ENCODE measurements at places on chromosomes 1 and 21.

GRCh38 chr1:94020764-94021579 lies 100.0 kb downstream of the ABCA4 start:
- peak; percentile 29 for DNase-seq

DNA sequence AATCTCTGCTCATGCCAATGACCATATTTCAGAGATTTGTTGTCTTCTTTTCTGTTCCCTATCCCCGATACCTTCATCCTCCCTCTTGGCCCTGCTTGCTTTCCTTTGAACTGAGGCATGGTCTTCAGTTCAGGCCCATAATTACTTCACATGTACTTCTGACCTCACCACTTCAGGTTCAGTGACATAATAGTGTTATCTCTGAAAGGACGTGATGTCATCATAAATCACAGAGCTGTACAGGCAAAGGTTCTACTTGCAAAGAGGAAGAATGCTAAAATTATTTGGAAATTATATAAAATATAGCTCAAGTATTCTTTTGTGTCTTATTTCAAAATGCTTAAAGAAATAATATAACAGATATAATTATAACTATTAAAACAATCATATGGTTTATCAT lies 230.3 kb upstream of the ESRRG start:
- no peak for DNase-seq

GRCh38 chr1:245652660-245653427 lies 498.1 kb downstream of the KIF26B start:
- no peak for DNase-seq

DNA sequence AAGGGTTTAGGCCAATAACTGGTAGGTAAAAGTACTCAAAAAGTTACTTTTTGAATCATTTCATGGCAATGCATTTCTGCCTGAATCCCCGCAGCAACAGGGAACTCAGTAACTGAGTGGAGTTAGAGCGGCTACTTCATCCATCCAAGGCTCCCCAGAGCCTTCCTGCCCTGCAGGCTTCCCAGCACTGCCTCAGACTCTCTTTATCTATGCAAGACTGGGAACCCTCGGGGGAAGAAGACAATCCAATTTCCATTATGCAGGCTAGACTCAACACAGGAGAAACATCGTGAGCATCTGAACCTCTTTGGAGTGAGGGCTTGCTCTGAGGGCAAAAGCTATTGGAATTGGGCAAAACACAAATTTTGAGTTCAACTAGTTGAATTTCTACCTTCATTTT lies 23.1 kb downstream of the ZMYND12 start:
- DNase-seq: no peak

- DNase-seq: no peak
These were observed 59.7 kb downstream of the NTPCR start for GRCh38 chr1:233010146-233010545.

DNA sequence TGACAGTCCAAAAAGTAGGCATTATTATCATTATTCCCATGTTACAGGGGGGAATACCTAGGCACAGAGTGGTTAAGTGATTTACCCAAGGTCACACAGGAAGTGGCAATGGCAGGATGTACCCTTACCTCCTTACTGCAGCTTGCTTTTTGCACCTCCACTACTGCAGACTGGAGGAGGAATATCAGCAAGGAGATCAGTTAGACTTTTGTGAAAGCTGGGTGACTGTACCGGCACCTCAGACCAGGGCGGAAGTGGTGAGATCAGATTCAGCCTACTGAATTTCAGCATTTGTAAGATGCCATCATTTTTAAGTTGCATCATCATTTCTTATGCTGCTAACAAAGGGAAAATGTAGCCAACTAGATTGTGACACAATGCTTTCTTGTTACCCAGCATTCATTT lies 4.5 kb downstream of the ADARB1 start:
- peak; percentile 80 for DNase-seq

GRCh38 chr21:29939104-29939923 lies 482 bp downstream of the GRIK1 start:
- DNase-seq: no peak

DNA sequence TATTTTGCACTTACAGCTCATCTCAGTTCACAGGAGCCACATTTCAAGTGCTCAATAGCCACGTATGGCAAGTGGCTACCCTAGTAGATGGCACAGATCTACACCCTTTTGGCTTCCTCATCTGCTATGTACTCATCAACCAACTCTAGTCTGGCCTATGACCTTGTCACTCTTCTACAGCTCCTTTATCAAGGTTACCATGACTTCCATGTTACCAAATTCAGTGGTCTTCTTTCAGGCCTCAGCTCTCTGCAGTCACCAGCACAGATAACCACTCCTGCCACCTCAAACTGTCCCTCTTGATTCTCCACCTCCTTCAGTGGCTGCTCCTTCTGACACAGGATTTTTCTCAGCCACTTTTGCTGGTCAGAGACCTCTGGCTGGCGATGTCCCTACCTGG lies 11.7 kb upstream of the USP48 start:
- DNase-seq: no peak

- DNase-seq: peak; percentile 41
These were observed 302.7 kb downstream of the DUSP10 start for GRCh38 chr1:221439008-221439746.

GRCh38 chr1:235697508-235697907 lies 47.9 kb upstream of the GNG4 start:
- peak; percentile 16 for DNase-seq

- no peak for DNase-seq
These were observed 239.9 kb upstream of the IRF2BP2 start for GRCh38 chr1:234849832-234850231.

- no peak for DNase-seq
These were observed 70.8 kb downstream of the KIF26B start for GRCh38 chr1:245225322-245226202.

DNA sequence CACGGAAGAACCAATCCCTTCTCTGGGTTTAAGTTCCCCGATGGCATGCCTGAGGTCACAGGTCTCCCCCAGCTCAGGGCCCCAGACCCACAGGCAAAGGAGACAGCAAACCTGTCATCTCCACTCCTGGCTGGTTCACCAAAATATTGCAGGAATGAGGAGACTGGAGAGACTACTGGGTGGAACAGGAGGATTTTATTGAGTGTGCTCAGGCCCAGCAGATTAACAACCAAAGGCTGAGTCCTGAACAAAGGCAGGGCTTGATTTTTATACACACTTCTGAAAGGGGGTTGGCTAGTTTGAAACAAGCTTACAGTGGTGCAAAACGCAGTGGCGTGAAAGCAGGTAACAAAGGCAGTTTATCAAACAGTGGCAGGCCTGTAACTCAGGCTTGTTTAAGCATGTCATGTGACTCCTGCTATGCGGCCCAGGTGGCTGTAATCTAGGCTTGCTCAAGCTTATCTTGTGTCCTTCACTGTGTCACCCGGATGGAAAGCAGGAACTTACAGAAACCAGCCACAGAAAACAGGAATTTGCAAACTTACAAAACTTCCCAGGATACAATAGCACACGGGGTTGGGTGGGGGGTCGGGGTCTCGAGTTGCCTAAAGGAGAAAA lies 27.4 kb upstream of the KCNJ15 start:
- DNase-seq: no peak

DNA sequence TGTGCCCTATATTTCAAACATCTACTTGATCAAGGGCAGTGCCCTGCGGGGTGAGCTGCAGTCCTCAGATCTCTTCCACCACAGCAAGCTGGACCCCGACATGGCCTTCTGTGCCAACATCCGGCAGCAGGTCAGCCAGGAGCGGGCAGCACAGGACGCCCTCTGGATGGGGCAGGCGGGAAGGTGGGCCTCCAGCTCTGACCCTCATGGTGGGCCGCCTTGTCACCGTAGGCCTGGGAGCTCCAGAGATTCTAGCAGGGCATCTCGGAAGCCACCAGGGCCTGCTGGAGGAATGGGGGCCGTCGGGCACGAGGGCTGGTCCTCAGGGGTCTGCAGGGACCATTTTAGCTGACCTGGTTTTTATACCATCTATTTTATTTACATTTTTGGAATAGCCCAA lies 15.6 kb upstream of the MFN2 start:
- DNase-seq: no peak

DNA sequence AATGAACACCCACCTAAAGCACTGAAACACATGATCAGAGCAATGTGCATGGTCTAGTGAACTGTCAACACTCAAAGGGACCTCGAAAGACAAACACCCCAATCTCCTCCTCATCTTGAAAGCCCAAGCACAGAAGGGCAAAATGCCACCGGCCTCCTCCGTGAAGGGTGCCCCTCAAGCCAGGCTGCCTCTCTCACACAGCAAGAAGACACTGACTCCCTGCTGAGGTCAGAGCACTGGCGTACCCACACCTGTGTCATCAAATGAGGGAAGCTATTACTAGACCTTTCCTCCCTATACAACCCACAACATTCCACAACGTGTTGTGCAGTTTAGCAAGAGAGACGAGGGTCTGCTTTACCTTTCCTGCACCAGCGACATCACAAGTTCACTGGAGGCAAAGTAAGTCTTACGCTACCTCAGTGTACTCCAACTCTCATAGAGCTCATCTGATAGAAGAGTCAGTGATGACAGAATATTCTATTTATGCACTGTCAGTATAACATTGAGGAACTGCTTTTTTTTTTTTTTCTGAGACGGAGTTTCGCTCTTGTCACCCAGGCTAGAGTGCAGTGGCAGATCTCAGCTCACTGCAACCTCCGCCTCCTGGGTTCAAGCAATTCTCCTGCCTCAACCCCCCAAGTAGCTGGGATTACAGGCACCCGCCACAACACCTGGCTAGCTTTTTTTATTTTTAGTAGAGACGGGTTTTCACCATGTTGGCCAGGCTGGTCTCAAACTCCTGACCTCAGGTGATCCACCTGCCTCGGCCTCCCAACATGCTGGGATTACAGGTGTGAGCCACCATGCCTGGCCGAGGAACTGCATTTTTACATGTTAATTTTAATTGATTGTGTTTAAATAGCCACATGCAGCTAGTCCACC lies 3.3 kb downstream of the SH3BP5L start:
- no peak for DNase-seq

GRCh38 chr1:40563266-40563665 lies 31.8 kb downstream of the ZNF684 start:
- DNase-seq: no peak

GRCh38 chr1:30001732-30002039 lies 721.7 kb downstream of the MATN1 start:
- DNase-seq: no peak

GRCh38 chr1:68113966-68114365 lies 63.5 kb upstream of the DIRAS3 start:
- no peak for DNase-seq

GRCh38 chr21:45069711-45070110 lies 4.7 kb upstream of the ADARB1 start:
- DNase-seq: no peak

DNA sequence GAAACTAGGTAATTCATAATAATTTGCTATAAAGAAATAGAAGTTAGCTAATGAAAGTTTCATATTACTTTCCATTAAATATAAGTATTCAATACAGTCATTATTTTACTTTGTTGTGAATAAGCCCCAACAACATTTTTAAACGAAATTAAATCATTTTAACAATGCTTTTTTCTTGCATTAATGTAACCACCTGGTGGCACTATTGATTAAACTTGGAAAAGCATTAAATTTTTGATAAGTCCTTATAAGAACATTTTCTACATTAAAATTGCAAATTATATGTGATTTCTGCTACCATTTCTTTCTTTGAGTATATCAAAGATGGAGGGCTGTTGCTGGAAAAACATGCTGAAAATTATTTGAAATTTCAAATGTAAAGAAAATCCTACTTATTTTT lies 918.8 kb upstream of the TMPRSS15 start:
- no peak for DNase-seq

- no peak for DNase-seq
These were observed 2133.0 kb downstream of the NCAM2 start for GRCh38 chr21:23131177-23131576.

DNA sequence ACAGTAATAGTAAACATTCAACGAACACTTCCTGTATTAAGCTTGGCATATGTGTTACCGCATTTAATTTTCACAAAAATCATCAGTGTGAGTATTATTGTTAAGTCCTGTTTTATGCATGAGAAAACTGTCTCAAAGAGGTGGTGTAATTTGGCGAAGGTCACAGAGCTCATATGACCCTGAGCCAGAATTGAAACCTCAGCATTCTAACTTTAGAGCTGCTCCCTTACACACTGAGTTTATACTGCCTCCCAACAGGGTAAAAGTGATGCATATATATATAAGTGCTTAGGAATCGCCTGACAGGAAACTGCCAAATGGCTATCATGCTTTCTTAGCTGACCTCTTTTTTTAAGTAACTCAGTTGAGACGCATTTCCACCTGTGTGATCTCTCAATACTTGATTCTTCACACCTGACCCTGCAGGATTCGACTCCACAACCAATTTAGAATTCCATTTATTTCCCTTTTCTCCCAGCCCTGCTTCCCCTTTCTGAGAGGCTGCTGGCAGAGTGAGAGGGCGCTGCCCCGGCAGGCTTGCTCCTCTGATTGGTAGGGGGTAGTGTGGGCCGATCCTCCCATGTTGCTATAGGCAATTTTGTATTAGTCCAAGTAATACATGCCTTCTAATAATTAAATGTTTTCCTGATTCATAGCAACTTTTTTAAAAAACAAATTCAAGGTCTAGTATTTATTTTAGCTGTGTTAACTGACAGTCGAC lies 40.5 kb downstream of the ZBTB40 start:
- DNase-seq: no peak

DNA sequence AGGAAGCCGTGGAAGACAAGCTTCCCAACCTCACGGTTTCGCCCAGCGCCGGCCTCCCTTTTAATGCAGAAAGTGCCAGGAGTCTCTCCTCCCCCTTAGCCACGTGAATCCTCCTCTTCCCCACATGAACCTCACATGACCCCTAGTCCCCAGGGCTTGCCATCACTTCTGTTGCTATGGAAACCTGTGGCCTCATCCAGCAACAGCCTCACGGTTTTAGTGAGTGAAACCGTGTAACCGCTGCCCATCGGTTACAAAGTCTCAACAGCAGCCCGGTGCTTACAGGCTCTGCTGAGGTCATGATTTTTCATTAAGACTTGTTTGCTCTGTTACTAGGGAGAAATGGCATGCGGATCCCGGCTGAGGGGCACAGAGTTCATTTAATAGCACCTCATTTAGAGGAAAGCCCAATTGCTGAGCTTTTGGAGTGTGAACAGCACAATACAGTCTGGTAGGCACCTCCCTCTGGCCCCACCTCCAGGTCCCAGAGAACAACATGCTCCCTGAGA lies 143.2 kb upstream of the BACE2 start:
- DNase-seq: no peak

GRCh38 chr1:52032124-52032784 lies 1.4 kb downstream of the KTI12 start:
- DNase-seq: no peak

DNA sequence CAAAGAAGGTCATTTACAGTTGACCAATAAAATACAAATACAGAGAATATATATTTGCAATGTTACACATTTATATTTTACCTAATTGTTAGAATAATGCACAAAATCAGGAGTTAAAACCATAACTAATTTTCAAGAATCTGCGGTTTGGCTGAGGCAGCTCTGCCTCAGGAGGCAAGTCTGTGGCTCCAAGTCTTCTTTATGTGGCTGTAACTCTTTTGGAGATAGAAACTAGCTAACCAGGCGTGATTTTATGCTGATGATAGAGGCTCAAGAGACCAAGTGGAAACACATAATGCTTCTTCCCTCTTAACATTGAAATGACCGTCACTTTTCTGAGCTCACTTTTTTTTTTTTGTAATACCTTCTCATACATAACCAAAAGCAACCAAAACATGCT lies 744.7 kb upstream of the CXADR start:
- DNase-seq: no peak

GRCh38 chr1:190472042-190472441 lies 5.6 kb downstream of the BRINP3 start:
- DNase-seq: no peak
